CD4-positive, alpha-beta T cell treated with Interleukin-21 for 1 hour (primary cell): ENCODE measurements at places on chromosomes 16 and 17.

DNA sequence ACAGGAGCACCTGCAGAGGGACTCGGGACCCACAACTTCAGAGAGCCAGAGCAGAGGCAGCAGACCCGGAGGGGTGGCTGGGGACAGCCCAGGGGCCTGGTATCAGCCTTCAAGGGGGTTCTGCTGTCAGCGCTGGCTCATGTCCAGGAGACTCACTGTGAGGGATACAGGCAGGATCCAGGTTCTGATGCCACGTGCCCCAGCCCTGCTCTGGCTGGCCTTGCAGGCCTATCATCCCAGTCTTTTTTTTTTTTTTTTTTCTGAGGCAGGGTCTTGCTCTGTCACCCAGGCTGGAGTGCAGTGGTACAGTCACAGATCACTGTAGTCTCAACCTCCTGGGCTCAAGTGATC is 9.0 kb upstream of the MTSS2 start:
- no peak for DNase-seq

- DNase-seq = no peak
Measured at GRCh38 chr16:61823326-61823725, 212.9 kb downstream of the CDH8 start.

- no peak for DNase-seq
Measured at GRCh38 chr16:46573008-46573833, 48.0 kb downstream of the SHCBP1 start.

GRCh38 chr17:13076905-13077304 is 59.1 kb upstream of the ELAC2 start:
- no peak for DNase-seq

DNA sequence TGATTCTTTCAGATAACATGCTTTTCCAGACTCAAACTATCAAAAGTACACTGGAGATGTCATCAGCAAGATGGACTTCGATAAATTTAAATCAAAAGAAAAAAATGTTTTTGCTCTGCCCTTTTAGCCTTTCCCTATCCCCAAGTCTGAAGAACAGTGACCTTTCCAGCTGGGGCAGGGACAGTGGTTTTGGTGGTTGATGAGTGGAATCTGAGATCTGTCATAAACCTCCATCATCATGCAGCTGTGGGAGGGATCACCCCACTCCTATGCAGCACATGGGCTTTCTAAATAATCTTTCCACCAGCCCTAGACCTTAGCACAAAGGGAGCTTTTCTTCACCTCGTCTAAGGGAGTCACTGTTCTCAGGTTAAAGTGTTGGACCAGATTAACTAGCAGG is 869.5 kb upstream of the SOX9 start:
- no peak for DNase-seq

DNA sequence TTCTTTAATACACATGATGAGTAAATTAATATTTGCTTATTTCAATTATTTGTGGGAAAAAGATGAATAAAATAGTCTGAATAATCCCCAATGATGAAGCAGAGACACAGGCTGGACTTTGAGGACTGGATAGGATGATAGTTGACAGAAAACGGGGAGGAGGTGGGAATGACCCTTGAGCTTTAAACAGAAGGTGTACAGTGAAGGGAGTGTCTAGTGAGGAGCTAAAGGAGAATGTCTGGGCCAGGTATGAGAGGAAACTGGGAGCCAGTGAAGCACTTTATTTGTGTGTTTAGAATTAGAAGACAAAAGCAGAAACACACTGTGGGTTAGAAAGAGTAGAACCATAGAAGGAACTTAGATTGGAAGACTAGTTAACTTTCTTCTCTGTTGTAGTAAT is 230.4 kb upstream of the CA10 start:
- no peak for DNase-seq

- no peak for DNase-seq
Measured at GRCh38 chr16:4859900-4860255, 12.6 kb downstream of the UBN1 start.

DNA sequence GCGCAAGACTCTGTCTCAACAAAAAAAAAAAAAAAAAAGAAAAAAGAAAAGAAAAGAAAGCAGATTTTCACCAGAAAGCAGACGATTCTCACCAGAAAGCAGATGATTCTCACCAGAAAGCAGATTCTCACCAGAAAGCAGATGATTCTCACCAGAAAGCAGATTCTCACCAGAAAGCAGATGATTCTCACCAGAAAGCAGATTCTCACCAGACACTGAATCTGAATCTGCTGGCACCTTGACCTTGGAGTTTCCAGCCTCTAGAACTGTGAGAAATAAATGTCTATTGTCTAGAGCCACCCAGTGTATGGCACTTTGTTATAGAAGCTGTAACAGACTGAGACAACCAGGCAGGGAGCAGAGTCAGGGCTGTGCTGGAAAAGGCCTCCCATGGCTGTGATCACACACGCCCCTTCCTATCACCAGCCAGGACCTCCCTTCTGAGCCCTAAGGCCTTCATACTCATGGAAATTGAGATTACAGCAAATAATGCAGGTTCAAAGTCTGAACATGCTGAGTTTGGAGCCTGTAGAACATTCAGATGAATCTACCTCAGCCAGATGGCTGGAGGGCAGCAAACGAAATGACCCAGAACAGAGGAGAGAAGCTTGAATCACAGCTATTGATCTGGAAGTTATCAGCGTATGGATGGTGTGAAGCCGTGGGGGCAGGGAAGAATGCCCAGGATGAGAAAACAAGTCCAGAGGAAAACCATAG is 309.3 kb downstream of the SLC39A11 start:
- DNase-seq = no peak

DNA sequence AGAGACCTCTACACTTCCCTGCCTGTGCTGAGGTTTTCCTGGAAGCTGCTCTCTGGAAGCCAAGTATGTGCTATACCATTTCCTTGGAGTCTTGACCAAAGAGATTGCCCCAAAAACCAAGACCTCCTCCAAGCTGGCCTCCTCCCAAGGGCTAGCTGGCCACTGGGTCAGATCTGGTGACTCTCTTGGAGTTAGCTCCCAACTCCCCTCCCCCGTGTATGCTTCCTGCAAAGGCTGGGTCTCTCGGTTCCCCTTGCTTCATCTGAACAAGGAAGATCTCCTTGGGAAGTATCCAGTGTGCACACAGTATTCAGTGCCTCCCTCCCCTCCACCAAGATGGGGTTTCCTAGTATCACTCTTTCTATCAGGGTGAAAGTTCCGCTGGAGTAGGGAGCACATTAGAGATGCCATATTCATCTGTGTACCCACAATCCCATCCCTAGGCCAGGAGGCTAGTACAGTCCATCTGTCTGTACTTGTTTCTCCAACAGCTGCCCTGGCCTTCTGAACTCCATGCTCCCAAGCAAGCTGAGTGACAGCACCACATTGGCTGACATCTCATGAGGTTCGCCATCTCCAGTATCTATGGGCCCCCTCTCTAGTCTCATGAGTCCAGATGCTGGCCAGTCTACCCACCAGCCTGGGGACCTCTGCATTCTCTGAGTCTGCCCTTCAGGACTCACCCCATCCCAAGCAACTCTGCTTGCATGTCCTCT is 3.2 kb downstream of the GAS7 start:
- no peak for DNase-seq

GRCh38 chr17:80259457-80260068 is 1.1 kb upstream of the RNF213 start:
- DNase-seq = no peak

DNA sequence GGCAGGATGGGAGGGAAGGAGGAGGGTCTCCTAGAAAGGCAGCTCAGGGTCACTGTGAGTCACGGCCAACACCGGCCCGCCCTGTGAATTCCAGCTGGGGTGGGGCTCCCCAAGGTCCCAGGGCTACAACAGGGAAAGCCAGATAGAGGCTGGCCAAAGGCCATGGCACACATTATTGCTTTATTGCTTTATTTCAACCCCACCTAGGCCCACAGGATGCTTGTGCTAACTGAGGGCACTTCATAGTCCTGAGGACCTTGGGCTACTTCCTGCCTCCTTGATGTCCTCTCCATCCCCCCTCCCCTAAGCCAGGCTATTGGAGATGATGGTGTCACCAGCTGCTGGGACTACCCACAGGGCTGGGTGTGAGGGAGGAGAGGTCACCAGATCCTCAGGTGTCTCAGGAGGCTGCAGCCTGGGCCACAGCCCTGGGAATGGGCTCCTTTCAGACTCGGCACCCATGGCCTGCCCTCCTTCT is 26.1 kb downstream of the LRRC75A start:
- no peak for DNase-seq
